Inflammatory macrophage treated with lipopolysaccharide for 1 hour (primary cell): ENCODE measurements at places on chromosomes 3 and 15.

DNA sequence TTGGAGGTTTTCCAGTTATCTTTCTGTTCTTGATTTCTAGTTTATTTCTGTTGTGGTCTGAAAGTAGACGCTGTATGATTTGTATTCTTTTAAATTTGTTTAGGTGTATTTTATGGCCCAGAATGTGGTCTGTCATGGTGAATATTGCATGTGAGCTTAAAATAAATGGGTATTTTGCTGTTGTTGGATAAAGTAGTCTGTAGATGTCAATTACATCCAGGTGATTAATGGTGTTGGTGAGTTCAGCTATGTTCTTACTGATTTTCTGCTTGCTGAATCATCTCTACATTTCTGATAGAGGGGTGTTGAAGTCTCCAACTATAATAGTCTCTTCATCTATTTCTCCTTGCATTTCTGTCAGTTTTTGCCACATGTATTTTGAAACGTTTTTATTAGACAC, 383.3 kb upstream of the SGO1 start:
- DNase-seq = no peak

DNA sequence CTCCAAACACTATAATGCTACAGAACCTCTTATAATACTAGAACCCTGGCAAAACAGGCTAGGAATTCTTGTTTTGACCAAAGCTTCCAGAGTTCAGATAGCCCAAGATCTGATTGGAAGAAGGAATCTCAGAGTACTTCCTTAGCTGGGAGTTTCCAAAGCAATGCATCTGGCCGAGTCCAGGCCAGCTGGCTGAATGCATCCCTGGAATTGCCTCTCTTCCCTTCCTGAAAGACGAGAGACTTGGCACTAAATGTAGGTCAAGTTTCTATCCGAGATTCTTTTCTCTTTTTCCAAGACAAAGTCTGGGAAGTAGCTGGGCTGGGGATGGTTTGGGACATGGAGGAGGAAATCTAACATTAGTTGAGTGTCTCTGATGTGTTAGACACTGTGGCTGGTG, 68.7 kb upstream of the ADPGK start:
- no peak for DNase-seq

DNA sequence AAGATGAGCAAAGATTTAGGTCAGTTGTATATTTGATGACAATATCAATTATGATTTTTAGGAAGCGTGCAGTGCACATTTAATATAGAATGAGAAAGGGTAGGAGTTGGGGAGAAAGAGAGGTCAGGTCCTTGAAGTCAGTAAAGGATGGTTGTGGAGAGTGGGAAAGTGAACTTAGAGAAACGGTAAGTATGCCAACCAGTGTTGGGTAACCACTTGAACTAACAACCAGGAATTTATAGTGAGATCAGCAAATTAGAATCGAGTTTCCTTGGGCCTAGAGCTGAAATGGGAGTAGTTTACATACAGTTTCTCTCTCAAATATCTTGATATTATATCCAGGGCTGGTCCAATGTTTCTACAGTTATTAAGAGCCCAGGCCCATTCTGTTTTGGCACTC, 188.5 kb upstream of the RBMS3 start:
- DNase-seq = no peak

GRCh38 chr3:128950223-128950938, 43.5 kb downstream of the CFAP92 start:
- DNase-seq = no peak

DNA sequence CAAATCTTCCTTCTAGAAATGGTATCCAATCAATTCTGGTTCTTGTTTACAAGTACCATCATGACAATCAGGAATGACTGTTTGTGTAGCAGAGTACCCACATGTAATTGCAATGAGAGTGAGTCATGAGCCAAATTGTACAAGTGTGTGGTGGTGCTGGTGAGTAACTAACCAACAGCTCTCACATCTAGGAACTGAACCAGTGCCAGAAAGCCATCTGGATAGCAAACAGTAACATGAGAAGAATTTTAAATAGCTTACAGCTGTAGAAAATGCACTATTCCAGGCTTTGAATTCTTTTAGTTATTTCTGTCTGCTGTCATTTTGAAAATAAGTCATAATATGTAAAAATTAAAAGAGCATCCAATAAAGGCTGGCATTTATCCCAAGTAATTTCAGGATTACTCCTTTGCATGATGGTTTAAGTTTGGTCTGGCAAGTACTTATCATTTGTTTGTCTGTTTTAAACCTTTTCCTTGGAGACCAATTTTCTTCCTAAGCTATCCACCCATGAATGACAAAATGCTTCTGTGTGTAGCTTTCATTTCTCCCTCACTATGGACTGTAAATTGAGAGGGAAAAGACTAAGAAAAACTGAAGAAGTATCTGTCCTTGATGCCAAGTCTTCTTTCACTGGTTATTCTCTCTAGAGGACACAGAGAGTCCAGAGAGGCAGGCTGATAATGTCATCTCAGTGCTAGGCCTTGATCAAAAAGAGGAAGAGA, 60.0 kb downstream of the PIK3CB start:
- DNase-seq = peak; percentile 87

DNA sequence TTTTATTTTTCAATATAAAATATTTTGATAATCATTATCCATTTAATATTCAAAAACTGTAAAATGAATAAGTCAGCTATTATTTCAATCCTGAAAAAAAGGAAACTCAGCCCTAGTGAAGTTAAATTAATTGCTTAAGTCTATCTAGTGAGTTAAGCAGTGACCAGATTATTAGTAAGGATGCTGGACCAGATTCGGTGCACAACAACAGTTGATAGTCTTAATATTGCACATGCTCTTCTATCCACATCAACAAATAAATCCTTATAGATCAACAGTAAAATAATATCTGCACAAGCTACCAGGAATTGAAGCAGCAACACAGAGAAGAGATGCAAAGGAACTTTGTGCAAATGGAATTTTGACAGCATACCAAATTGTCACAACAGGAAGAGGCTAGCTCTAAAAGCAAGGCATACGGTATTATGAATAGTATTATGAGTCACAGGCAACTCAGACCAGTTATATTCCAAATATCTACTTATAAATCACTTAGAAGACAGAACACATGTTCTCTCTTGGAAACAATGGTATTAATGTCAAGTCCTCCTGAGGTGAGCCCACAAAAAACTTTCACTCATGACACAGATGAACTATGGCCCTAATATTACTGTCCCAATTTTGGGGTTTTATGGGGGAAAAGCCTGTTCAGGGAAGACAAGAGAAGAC, 24.9 kb downstream of the VPS13C start:
- no peak for DNase-seq

GRCh38 chr15:42404461-42405235, 45.3 kb downstream of the CAPN3 start:
- DNase-seq = no peak

- no peak for DNase-seq
These were observed 155.9 kb upstream of the TLE3 start for GRCh38 chr15:70253461-70254156.

DNA sequence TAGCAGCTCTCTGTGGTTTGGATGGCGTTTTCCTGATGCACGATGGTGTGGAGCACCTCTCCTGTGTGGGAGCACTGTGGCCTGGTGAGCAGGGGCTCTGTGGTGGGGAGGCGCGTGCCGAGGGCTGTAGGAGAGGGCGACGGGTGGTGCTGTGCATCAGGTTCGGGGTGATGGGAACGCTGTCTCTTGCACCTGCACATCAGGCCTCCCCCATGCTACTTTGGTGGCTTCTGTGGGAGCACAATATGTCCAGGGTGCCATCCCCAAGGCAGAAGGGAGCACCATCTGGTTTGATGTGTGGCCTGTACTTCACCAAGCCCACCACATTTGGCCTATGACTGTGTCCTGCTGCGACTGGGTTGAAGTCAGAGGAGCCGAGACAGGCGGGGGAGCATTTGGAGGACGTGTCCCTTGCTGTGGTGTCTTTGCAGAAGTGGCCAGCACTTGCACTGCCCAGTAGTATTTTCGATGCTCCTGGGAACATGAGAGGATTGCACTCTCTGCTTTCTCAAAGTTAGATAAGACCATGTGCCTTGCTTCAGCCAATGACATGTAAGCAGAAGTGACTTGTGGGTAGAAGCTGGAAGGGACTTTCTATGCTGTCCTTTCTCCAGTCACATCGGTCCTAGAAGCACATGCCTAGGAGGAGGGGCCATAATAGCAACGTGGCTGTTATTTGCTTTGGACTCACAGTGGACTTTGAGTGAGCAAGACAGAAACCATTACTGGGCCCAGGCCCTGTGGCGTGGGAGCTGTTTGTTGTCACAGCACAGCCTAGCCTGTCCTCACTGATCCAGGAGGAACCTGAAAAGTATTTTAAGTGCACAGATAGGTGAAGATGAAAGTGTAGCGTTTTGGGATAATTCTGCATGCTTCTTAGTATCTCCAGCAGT, 72.1 kb downstream of the APBA2 start:
- DNase-seq = no peak

DNA sequence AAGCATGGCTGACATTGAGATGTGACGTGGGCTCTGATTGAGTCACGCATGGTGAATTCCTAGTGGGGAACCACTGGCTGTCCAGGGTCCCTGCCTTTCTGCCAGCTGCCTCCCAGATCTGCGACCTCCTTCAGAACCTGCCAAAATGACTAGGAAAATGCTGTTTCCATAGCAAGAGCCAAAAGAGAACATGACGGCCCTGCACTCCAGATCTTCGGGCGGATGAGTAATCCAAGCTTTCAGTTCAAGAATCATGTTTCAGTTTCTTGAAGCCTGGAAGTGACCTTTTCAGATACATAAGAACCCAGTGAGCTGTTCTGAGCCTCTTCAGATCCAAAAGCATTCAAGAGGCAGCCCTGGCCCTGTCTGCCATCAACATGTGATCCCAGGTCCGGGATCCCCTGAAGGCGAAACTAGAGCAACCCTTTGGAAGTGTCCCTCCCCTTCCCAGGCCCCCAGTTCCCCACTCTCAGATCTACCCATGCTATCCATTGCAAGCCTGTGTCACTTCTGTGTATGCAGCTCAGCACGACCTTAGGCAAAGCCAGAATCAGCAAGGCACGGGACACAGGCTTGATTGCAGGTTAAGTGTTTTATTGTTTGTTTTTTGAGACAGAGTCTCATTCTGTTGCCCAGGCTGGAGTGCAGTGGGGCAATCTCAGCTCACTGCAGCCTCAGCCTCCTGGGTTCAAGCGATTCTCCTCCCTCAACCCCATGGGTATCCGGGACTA, 19.7 kb downstream of the ANKRD63 start:
- no peak for DNase-seq

DNA sequence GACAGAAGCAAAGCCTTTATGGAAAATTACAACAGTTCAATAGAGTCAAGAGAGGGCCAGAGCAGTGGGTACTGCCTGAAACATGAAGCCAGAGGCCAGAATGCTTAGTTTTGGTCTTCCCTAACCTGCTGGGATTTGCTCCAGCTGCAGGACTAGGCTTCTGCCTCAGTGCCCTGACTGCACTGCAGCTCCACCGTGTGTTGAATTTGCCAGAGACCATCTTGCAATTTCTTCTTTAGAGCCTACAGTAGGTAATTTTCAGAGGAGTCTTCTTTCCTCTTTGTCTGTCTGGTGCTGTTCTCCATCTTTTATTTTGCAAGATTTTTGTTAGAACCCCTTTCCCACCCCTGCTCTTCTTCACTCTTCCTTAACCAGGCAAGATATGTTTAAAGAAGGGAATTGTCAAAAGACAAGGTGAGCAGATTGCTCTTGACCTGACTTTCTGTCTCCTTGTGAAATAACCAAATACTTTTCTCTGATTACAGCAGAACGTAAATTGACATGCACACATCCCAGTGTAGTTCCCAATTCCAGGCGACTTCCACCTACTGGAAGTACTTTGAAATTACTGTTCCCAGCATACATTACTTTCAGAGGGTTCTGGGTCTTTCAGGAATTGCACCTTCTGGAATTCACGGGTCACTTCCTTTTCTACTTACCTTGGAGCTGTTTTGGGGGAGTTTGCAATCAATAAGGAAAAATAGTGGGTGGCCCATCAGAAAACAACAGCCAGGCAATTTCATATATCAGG, 161.2 kb downstream of the MINAR1 start:
- no peak for DNase-seq
